Osteoblast (primary cell): ENCODE measurements at places on chromosomes 6 and 20. TPM values are rescaled to one million over a fixed set of nuclear protein-coding genes. Genes with fewer than 3 reads are reported as not detected.

HCRTR2 gene
- under 0.01 TPM in 1 of 2 replicates, not detected in the other for total RNA-seq

DNA sequence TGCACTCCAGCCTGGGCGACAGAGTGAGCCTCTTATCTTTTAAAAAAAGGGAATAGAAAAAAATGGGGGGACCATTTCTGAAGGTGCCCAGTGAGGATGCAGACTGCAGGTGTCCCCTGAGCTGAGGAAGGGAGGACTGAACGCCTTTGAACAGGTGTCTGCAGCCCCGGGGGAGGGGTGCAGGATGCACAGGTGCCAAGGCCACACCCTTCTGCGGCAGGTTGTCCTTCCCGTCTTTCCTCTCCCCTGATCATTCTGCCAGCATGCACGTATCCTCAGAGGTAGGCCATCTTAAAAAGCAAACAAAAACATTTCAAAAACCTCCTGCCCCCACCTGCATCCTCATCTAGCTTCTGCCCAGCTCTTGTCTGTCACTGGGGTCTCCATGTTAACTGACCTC, 101.3 kb downstream of the MTHFD1L start:
- no peaks in the 10 kb centered on the region for H3K4me1 ChIP-seq
- no peak overlapping the region for H3K4me3 ChIP-seq
- no peak for DNase-seq
- H3K27me3 ChIP-seq: no peaks in the 10 kb centered on the region

KIAA0408 gene
- 1.8 and 2.5 TPM in 2 replicates for total RNA-seq

GRCh38 chr6:25660512-25660911, 8.5 kb downstream of the SCGN start:
- no peaks in the 10 kb centered on the region for H3K36me3 ChIP-seq
- no peaks in the 10 kb centered on the region for H3K27me3 ChIP-seq
- DNase-seq: peak; percentile 65
- H3K4me3 ChIP-seq: no peak overlapping the region

- no peaks in the 10 kb centered on the region for H3K27me3 ChIP-seq
- H3K36me3 ChIP-seq: no peaks in the 10 kb centered on the region
- no peak overlapping the region for H3K4me3 ChIP-seq
- peaks cover 29% of the 10 kb centered on the region for H3K4me1 ChIP-seq
These were observed 72.3 kb downstream of the ZHX3 start for GRCh38 chr20:41245086-41245707.

CNR1 gene
- not detected in 2 replicates for total RNA-seq

DNA sequence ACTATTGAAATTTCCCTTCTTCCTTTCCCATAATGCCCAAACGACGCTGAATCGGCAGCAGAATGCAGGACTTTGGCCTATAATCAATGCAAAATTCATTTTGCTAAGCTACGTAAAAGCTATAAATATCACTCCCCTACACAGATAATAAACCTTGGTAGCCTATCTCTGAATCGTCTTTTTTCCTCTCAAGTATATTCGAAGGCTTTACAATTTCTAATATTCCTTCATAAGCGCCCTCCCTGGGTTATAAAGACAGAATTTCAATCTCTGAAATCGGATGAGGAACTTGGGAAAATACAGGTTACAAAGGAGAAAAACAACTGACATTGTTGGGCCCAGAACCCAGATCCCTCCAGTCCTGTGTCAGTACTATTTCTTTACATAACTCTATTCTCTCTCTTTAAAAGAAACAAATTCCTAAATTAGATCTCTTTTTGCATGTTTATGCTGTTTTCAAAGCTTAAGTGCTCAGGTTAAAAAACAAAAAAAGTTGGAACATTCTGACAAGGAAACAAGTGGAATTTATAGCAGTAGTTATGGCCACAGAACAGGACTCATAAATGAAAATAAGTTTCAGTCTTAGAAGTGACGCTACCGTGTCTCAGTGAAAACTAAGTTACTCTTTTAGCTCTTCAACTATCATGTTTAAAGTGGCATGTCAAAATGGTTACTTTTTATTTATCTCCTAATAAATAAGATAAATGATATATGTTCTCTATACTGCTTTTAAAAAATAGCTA, 84.5 kb downstream of the SESN1 start:
- peak overlapping the region; percentile 70 for H3K27ac ChIP-seq
- no peaks in the 10 kb centered on the region for H3K36me3 ChIP-seq
- DNase-seq: no peak
- no peaks in the 10 kb centered on the region for H3K4me1 ChIP-seq
- H3K27me3 ChIP-seq: no peaks in the 10 kb centered on the region

- no peaks in the 10 kb centered on the region for H3K27me3 ChIP-seq
- peaks cover 19% of the 10 kb centered on the region for H3K4me1 ChIP-seq
- H3K4me3 ChIP-seq: no peak overlapping the region
- peak; percentile 97 for DNase-seq
- H3K36me3 ChIP-seq: no peaks in the 10 kb centered on the region
These were observed 3.9 kb upstream of the KCNS1 start for GRCh38 chr20:45104786-45105185.

GRCh38 chr6:129686941-129687627, 22.9 kb downstream of the ARHGAP18 start:
- H3K4me3 ChIP-seq: no peak overlapping the region
- no peaks in the 10 kb centered on the region for H3K36me3 ChIP-seq
- peaks cover 58% of the 10 kb centered on the region for H3K4me1 ChIP-seq
- DNase-seq: peak; percentile 48
- peak overlapping the region; percentile 60 for H3K27ac ChIP-seq
- no peaks in the 10 kb centered on the region for H3K27me3 ChIP-seq

DNA sequence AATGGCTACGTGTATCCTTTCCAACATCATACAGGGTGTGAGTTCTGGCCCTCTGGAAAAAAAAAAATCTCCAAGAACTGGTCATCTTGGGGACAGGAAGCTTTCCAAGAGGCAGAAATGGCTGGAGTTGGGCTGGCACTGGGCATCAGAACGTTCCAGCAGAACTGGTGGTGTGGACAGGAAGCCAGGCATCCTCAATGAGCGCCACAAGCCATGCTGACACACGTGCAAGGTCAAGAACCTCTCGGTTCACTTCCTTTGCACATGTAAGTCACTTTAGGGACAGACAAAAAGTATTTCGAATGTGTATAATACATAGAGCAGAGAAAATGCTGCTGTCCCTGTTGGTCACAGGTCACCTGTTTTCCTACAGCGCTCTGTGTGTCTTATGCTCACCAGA, 27.4 kb upstream of the RIN2 start:
- H3K27me3 ChIP-seq: no peaks in the 10 kb centered on the region
- H3K36me3 ChIP-seq: no peaks in the 10 kb centered on the region
- no peak overlapping the region for H3K27ac ChIP-seq
- peaks cover 19% of the 10 kb centered on the region for H3K4me1 ChIP-seq
- no peak overlapping the region for H3K4me3 ChIP-seq

GRCh38 chr6:26439151-26440125, 866 bp upstream of the BTN3A3 start:
- no peak for DNase-seq
- H3K27me3 ChIP-seq: no peaks in the 10 kb centered on the region
- peaks cover 15% of the 10 kb centered on the region for H3K4me1 ChIP-seq
- H3K36me3 ChIP-seq: peaks cover 4% of the 10 kb centered on the region
- peak overlapping the region; percentile 74 for H3K4me3 ChIP-seq

DNA sequence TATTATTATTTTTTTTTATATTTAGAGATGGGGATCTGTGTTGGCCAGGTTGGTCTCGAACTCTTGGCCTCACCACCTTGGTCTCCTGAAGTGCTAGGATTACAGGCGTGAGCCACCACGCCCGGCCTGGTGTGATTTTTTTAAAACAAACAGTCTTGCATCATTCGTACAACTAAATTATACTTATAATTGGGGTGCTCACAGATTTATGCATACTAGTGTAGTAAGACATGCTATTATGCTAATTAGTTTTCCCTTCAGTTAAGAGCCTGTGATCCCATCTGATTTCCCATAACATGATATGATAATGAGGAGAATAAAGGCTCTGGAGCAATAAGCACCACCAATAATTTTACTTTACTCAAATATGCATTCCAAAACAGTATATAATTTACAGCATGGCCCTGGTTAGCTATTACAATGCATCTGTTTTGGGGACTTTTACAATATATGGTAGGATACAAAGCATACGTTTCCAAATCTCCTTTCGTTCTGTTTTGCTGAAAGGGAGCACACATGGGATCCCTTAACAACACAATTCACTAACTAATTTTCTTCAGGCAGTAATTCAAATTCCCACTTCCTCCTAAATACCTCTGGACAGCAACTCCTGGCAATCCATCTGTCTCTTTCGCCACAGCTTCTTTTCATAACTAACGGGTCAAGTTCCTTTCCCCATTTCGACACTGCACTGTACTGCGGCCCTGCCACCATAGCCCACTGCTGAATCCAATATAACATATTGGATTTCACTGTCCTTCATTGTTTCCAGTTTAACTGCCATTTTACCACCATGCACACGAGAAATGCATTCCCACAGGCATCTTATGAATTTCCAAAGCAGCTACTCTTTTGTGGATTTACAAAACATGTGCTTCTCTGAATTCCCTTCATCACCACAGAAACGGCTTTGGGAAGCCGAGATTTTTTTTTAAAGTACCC, 1.7 kb downstream of the NUDT3 start:
- peaks cover 20% of the 10 kb centered on the region for H3K4me1 ChIP-seq
- H3K36me3 ChIP-seq: no peaks in the 10 kb centered on the region
- H3K4me3 ChIP-seq: peak overlapping the region; percentile 93
- DNase-seq: peak; percentile 82
- H3K27me3 ChIP-seq: no peaks in the 10 kb centered on the region

DNA sequence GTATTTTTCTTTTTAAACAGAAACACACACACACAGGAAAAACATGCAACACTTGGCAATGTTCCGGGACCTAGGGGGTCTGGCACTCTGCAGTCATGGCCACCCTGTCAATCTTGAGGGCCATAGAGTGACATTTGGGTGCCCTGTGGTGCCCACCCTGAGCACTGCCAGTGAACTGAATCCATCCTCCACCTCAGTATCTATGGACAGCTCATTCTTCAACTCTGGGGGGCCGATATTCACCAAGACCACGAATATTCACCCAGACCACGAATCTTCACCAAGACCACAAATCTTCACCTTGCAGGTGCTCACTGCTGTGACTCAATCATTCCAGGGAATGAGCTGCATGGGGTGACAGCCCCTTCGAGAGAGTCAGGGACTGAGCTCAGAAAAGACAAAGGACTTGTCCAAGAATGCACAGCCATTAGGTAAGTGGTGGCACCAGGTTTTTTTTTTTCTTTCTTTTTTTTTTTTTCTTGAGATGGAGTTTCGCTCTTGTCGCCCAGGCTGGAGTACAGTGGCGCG, 19.1 kb downstream of the SNAI1 start:
- H3K36me3 ChIP-seq: no peaks in the 10 kb centered on the region
- no peak overlapping the region for H3K27ac ChIP-seq
- DNase-seq: peak; percentile 6
- H3K27me3 ChIP-seq: no peaks in the 10 kb centered on the region
- H3K4me1 ChIP-seq: peaks cover 3% of the 10 kb centered on the region

DNA sequence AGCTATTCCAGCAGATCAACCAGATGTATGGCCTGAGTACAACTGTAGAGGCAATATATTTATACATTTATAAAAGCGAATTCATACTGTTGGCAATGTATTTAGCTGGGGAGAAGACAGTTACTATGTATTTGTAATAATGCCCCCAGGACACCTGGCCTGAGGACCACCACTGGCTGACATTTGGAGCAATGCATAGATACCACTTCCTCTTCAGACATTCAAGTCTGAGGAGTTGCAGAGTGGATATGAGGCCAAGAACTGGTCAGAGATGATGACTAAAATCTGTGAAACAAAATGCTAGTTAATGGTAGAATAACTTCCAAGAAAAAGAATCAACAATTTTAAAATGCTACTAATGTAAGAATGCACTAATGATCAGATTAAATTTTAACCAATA, 462.3 kb downstream of the CDC5L start:
- no peak overlapping the region for H3K4me3 ChIP-seq
- no peak overlapping the region for H3K27ac ChIP-seq
- H3K27me3 ChIP-seq: no peaks in the 10 kb centered on the region
- no peaks in the 10 kb centered on the region for H3K36me3 ChIP-seq
- peaks cover 13% of the 10 kb centered on the region for H3K4me1 ChIP-seq

GRCh38 chr6:38701551-38701950, 1.4 kb downstream of the GLO1 start:
- no peaks in the 10 kb centered on the region for H3K36me3 ChIP-seq
- no peak overlapping the region for H3K4me3 ChIP-seq
- no peak for DNase-seq
- no peak overlapping the region for H3K27ac ChIP-seq
- H3K27me3 ChIP-seq: no peaks in the 10 kb centered on the region
- peaks cover 3% of the 10 kb centered on the region for H3K4me1 ChIP-seq
